Stimulated activated CD4-positive, alpha-beta T cell treated with anti-CD3 and anti-CD28 coated beads, Interleukin-1b, Interleukin-23, amount 100 ng/mL, for 4 hours (primary cell): ENCODE measurements at places on chromosomes 16 and 17.

GRCh38 chr17:67439269-67439668 lies 62.2 kb downstream of the PITPNC1 start:
- no peak for DNase-seq

DNA sequence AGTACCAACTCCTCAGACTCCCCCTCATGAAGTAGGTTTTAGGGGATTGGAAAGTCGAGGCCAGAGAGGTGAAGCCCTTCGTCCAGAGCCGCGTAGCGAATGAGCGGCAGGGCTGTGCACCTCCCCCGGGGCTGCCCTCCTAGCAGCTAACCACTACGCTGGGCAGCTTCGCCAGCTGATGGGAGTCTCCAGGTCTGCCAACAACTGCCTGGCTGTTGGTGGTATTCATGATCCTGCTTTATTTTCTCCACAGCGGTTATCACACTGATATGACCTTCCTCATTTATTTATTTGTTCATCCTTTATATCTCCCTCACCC lies 773 bp upstream of the NETO2 start:
- DNase-seq, result no peak

GRCh38 chr16:71537643-71538042 lies 11.4 kb downstream of the CHST4 start:
- no peak for DNase-seq

- no peak for DNase-seq
Measured at GRCh38 chr16:9003763-9004162, 40.1 kb upstream of the USP7 start.

DNA sequence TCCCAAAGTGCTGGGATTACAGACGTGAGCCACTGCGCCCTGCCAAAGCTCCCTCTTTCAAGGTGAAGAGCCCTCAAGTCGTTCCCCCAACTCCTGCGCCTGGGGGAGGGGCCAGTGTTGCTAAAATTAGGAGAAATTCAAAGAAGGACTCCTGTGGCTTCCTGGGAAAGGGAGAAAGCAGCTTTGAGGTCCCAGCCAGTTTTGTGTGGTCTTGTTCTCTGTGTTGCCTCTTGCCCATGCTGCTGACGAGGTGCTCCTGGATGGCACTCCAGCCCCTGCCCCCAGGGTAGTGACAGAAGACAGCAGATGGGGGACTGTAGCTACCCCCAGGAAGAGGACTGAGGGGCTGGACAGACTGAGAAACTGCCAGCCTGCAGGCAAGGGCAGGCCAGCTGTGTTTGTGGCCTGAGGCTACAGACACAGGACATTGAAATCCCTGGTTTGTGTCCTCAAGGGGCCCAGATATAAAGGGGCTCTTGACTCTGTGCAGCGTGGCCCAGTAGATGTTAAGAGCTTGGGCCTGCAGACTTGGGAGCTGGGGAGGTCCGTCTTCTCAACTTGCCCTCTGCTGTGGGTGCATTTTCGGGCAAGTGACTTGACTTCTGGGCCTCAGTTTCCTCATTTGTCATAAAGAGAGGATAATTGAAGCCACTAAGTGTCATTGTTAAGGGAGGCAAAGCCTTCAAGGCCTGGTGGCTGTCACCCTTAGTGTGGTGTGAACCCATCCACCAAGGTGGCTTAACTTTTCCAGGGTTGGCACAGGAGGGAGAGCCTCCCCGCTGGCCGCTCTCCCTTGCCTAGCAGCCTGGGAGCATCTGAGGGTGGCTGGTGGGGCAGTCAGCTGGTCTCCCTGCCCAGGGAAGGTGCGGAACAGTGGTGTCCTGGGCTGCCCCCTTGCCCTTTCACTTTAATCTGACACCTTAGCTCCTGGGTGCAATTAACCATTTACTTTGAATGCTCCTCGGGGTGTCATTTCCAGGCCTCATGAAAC lies 4.1 kb downstream of the UBALD2 start:
- DNase-seq, result no peak

DNA sequence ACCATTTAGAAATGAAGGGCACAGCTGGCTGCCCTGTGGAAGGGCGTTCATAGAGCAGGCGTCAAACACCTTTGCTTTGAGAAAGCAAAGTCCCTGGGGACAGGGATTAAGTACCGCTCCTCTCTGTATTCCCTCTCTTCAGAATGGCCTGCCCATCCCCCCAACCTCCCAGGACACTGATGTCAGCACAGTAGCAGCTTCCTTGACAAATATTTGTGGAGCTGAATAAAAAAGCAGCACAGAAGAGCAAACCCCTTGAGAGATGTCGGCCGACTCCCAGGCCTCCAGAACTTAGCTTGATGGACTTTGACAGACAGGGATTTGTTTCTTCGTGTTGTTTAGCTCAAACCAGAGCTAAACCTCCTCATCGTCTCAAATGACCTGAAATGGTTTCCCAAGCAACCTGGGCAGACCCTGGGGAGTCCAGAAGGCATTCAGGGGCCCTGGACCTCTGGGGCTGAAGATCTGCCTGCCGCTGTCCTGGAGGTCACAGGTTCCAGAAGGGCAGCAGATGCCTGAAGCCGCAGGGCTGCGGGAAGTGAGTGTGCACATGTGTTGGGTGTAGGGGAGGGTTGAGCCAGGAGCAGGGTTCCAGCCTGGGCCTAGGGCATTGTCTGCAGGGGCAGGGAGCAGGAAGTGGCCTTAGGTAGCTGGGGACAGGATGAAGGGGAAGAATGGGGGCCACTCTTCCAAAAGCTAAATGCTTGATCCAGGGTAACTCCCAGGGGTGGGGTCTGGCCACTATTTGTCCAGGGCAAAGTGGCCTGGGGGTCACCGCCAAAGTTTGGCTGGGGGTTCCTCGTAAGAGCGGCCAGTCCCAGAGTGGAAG lies 42.3 kb upstream of the NKD1 start:
- no peak for DNase-seq

DNA sequence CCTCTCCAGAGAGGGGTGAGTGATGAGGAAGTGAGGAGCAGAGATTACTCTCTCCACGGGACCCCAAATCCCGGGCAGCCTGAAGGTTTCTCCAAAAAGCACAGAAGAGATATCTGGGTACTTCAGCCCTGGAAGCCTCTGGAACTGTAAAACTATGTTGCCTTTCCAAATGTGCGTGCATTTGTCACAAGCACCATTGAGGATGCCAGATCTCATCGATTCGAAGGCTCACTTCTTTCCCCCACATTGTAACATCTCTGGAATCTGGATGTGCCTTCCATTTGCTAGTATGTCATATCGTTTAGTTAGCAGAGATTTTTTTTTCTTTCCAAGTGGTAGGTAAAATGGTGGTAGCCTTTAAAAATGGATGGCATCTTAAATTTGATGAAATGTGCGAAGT lies 45.8 kb downstream of the ABCC12 start:
- DNase-seq, result no peak

GRCh38 chr17:77269696-77270681 lies 129.2 kb downstream of the SEC14L1 start:
- DNase-seq, result no peak

DNA sequence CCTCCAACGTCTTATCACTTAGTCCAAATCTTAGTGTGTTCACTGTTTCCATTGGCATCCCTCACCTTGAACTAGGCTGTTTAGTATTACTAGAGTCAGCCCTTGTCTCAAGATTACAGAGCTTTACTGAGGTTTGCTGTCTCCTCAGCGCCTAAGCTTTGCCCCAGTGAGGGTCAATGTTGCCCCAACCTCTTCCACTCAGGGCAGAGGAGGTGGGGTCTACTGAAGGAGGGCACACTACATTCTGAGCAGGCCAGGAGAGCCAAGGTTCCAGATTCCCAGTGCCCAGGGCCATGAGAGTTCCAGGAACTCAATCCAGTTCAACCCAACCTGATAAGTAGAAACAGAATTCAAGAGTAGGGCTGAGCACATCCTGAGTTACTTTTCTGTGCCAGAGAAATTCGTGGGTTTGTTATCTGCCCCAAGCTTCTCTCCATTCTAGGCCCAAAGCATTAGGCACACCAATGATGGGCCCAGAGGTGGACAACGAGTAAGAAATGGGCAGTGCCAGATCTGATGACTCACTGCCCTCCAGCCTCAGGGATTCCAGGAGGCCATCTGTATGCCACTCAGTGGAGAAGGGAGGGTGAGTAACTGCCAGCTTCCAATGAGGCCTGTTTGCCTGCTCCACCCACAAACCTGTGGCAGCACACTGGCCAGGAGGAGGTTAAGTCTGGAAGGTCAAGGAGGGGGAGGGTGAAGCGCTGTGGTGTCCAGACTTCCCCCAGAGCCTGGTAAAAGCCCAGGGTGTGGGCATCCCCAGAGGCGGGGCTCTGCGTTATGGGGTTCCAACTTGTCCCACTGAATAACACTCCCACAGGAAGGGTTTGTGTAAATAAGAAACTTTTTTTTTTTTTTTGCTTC lies 8.2 kb downstream of the TUBG2 start:
- DNase-seq, result no peak

DNA sequence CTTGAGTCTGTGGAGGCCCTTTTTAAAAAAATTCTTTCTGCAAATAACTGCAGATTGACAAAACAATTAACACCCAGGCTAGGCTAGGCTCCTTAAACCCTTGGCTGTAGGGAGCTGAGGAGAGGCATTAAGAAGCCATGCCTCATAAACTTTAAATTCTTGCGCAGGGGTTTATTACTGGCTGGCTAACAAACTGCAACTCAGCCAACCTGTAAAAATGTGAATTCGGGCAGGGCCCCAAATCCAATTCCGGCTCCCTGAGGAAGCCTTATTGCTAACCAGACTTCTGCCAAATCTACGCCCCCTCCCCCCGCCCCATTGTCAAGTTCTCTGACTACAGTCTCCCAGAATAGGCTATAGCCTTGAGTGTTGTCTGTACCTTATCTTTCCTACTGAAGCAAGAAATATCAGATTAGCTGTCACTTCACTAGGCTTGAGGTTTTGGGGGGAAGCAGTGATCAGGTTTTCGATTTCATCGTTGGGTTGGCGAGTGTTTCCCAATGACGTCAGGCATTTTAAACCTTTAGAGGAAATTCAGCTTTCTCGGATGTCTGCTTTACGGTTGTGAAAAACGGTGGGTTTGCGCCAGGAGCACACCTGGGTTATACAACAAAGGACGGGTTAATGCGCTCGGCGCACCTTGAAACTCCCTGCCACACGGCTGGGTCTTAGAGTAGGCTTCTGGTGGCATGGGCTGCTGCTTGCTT lies 2.0 kb downstream of the CDH3 start:
- DNase-seq, result no peak
